ENCODE measurements at places on chromosomes 4 and X.

DNA sequence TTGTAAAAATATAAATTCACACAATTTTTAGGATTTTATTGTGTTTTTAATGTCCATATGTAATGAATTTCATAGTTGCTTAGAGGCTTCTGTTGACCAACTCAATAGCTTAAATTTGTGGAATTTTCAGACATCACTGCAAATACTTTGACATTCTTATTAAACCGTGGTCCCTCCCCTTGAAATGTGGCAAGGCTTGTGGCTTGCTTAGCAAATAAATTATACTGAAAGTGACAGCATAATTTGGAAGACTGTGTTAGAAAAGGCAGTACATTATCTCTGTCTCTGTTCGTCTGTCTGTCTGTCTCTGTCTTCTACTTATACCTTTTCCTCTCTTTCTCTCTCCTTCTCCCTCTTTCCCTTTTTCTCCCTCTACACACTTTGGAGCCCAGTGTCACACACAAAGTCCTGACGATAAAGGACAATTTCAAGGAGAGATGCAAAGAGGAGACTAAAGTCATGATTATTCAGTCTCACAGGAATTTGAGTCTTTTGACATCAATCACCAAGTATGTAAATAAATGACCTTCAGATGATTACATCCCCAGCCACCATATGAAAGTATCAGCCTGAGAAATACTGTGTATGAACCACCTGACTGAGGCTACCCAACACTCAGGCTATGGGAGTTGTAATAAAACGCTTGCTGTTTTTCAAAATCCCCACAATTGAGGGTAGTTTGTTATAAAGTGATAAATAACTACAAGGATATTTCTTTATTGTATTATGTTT is 21.0 kb upstream of the UGT2B7 start:
- no peak for DNase-seq

DNA sequence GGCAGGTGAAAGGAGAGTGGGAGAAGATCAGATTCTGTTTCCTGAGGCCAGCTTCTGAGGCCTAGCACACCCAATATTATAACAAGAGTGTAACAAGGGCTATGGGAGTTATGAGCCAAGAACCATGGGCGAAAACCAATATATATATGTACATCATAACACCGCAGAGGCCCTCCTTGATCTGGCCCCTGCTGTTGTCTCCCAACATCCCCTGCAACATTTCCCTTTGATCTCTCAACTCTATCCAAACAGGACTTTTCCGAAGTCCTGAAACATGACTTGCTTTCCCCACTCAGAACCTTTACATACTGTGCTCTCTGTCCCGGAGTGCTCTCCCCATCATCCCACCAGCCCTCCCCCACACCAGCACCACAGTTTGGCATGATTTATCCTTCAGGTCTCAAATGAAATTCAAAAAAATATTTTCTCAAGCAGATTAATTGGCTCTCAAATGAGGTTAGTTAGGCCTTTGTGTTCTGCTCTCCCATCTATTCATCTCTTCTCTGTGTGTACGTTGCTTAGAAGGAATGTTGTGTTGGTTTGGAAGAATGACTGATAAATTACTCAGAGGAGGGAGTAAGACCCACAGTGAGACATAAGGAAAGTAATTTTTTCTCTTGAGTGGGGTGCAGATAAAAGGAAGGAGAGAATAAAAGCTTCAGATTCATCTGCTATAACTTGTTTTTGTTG is 58.1 kb upstream of the SMIM10 start:
- no peak for DNase-seq

- no peak for DNase-seq
These were observed 17.4 kb downstream of the CD40LG start for GRCh38 chrX:136665258-136665900.

DNA sequence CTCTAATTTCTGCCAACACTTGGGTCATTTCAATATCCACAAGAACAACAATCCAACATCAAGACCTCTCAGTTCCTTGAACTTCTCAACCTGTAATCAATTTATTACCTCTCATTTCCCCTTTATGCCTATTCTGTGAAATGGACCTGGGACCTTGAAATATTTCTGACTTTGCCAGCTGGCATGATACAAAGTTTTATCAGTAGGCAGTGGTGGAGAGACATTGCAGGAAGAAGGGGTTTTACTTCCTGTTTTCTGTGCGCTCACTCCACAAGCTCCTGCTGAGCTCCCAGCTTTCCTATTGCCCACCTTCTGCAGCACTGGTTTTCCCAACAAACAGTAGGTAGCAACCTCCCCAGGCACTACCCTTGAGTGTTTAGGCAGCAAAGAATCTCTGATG is 3.5 kb upstream of the ARHGEF6 start:
- DNase-seq, result no peak

DNA sequence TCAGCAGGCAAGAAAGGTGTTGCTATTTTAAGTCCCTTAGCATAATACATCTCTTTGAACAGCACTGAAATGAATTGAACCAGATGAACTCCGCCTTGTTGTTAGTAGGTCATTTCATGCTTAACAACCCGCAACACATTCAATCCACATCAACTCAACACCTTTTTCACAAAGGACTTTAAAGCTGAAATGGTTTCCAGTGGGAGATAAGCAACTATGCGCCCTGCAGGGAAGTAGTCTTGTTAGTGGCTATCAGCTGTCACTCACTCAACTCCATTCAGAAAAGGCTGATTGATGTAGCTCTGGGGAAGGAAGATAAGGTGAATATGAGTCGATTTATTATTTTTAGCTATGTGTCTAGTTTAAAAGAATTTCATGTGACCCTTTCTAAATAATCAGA is 46.0 kb downstream of the ATP8A1 start:
- DNase-seq, result no peak

DNA sequence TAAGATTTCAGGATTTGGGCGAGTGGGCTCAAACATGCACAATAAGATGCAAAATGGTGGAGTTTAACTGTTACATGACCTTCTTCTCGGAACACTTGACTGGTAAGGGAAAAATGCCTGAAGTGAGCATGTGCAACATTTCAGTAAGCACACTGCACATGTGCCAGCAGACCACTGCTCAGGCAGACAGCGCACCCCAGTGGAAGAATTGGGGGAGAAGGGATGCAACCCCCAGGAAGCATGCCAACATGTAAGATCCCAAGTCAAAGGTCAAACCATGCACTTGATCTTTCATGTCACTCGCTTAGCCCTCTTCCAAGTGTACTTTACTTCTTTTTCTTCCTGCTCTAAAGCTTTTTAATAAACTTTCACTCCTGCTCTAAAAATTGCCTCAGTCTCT is 256.3 kb downstream of the CENPC start:
- no peak for DNase-seq

GRCh38 chrX:36963069-36963808 is 44.9 kb upstream of the FAM47C start:
- DNase-seq, result no peak

- no peak for DNase-seq
These were observed 56.1 kb downstream of the FAM13A start for GRCh38 chr4:89000844-89001360.

- DNase-seq, result no peak
These were observed 642.0 kb downstream of the MID1IP1 start for GRCh38 chrX:39443240-39443639.

- DNase-seq, result no peak
These were observed 10.9 kb downstream of the GPAT3 start for GRCh38 chr4:83546786-83547185.

DNA sequence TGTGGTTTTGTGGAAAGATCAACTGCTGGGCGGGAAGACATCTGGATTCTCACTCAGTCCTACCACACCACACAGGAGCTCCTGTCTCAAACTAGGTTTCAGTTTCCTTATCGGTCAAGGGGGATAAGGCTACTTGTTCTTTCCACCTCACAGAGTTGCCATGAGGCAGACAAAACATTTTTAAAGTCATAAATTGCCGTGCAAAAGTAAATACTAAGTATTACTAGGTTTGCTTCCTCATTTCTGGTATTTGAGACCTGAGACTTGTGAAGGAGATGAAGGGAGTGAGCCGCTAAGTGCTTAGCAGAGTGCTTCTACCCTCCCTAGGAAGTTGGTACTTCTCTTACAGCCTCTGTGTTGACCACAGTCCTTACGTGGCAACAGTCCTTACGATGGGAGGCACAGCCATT is 1.5 kb downstream of the LAP3 start:
- DNase-seq, result no peak

- DNase-seq, result no peak
These were observed 192.0 kb upstream of the ETNPPL start for GRCh38 chr4:108954880-108955279.

GRCh38 chr4:125735102-125735501 is 420.3 kb downstream of the FAT4 start:
- DNase-seq, result no peak

DNA sequence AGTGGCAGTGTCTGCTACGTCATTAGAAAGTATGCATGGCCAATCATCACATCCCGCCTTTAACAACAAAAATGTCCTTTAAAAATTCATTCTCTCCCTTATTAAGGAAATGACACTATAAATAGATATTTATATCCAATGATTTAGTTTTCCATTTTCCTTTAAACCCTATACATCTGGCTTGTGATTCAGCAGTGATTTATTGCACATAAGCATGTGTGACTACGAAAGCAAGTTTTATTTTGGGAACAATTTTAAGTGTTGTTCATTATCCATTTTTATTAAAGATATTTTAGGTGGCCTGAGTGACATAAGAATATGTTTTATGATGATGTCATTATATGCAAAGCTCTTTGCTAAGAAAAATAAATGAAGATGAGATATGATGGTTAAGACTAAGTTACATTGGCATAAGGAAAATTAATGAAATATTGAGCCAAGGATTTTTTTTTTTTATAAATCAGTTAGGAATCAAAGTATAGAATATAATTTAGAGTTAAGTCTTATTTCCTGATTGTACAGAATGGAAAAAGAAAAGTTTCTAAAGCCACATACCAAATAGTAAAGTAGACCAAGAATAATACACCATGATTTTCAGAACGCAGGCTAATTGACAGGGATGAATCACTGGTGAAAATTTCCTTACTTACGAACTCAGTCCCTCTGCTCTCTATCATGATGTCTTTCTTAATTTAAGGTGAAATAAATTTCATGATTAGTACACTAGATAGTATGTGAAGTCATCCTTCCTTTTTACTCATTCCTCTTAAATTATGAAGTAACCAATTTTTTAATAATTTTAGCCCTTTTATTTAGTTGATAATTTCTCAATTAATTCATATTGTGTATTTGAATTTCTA is 822.4 kb downstream of the FAT4 start:
- no peak for DNase-seq

DNA sequence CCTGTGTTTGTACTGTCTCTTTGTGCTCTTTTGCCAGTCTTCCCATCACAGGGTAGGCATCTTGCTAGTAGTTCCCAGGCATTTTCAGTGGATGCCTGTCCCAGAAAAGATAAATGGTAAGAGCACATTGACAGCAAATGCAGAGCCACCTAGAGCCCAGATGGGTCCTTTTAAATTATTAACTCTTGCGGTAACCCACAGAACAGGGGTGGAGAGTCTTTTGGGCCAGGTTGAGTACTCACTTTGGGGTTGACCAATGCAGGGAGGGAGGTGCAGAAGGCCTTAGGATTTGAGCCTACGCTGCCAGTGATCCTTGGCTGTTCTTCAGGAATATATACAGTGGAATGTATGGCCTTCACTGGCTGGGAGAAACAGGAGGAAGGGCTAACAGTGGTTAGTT is 173.8 kb downstream of the MSN start:
- no peak for DNase-seq

DNA sequence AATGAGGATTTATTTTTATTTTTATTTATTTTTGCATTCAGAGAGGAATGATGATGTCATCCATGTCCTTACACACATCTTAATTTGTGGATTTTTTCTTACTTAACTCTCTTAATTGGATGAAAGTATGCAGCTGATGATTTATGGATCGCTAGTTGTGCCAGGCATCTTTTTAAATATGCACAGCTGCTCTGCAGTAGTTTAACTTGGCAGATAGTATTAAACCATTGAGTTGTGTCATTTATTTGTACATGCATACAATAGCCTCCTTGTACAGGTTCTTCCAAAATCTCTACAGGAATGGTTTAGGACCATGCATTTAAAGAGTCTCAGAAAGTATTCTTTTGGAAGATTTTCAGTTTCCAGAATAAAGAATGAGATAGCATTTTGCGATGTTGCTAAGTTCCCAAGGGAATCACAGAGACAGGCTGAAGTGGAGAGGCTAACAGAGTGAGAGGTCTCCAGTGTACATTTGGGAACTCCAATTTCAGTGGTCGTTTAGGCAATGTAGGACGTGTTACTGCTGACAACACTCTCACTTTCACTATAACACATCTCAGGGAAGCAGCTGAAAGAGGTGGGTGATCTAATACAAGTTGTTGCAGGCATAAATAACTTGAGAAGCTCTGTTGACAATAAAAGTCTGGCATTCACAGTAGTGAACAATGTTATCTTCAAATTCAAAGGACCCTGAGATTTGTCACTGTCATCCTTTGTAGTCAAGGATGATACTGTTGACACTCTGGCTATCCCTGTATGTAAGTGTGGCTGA is 49.9 kb upstream of the SCRG1 start:
- DNase-seq, result no peak

- no peak for DNase-seq
These were observed 984.4 kb upstream of the PABPC4L start for GRCh38 chr4:135186002-135186401.

- DNase-seq, result no peak
These were observed 651.8 kb downstream of the C4orf33 start for GRCh38 chr4:129747756-129748155.

- no peak for DNase-seq
These were observed 91.9 kb downstream of the TENT5D start for GRCh38 chrX:80511969-80512760.

DNA sequence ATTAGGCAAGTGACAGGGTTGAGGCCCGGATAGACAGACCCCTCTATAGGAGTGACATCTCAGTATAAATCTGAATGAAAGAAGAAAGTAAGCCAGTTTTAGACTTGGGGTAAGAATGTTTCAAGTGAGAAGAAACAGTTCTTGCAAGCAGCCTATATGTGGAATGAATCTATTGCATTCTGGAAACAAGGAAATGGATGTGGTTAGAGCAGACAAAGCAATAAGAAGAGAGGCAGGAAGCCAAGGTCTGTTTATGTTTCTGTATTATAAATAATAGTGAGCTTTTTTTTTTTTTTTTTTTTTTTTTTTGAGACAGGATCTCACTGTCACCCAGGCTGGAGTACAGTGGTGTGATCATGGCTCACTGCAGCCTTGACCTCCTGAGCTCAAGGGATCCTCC is 255.8 kb downstream of the UNC5C start:
- DNase-seq, result no peak

Data from HCT116 (cell line).